Stimulated activated CD8-positive, alpha-beta memory T cell treated with anti-CD3 and anti-CD28 coated beads, Interleukin-7, amount 100 ng/mL, for 1 hour (primary cell): ENCODE measurements at places on chromosomes 13 and 19.

- DNase-seq = no peak
These were observed 774 bp downstream of the MAN2B1 start for GRCh38 chr19:12665671-12666264.

DNA sequence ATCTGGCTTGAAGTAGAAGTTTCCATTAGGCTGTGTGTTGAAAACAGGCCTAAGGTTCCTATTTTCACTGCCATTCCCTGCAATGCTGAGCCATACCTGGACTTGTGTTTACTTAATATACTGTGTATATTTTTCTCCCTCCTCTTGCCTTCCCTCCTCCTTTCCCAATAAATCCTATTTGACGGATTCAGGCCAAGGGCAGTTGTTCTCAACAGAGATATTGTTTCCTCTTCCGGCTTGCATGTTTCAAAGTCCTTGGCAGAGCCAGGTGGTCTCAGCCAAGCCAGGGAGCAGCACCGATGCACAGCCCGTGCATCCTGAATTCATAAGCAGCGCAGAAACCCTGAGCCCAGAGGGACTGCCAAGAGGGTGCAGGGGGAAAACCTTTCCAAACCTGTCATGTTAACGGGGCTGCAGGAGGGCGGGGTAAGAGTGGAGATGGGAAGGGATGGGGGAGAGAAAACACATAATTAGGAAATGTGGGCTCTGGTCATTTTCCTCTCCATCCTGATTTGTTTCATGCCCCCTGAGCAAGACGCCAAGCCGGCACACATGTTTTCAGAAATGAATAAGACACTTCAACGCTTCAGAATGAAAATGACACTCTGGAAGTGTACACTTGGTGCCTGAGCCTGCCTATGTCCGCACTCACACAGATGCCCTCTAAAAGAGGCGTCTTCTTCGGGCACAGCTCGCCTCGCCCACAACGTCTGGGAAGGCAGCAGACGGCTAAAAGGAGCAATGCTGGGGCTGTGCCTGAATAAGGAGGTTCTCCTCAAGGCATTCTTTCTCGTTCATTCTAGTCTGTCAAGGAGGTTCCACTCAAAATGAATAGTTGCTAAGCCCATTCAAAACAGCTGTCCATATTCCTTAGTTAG, 149.3 kb upstream of the UBL3 start:
- DNase-seq = no peak

DNA sequence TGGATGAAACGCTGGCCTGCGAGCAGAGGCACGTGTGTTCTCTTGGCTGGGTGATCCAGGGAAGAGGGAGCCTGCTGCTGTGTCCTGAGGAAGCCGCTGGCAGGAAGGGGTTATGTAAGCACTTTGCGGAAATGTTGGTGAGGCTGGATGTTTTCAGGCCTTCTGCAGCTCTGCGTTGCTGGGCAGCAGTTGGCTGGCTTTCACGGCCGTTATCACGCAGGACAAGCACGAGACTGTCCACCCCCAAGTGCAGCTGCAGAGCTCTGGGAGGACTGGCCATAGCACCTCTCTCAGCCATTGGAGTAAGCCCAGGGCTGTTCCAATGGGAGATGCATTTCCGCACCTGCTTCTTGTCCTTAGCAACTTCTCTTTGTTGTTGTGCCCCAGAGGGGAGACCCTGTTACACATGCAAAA, 146.9 kb upstream of the SOX21 start:
- no peak for DNase-seq

DNA sequence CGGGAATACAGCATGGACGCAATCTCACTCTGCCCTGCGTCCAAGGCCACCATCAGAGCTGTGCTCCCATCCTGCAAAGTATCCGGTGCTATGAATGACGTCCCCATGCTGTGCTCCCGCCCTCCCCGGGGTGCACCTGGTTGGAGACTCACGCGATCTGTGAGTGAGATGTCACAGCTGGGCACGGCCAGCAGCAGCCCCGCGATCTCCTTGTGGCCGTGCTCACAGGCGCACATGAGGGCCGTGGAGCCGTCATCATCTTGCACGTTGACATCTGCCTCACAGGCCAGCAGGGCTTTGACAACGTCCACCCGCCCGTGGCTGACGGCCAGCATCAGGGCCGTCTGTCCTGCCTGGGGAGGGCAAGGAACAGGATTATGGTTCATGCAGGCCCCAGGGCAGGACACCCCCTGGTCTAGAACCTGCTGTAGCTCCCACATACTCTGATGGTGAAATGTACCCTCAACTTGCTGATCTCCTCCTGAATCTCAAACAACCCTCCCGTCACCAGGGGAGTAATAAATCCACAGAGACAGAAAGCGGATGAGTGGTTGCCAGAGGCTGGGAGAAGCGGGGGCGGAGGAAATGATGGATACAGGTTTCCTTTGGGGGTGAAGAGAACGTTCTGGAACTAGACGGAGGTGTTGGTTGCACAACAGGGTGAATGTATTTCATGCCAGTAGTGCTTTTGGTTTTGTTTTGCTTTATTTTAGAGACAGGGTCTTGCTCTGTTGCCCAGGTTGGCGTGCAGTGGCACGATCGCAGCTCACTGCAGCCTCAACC, 14.5 kb upstream of the SPC24 start:
- no peak for DNase-seq

DNA sequence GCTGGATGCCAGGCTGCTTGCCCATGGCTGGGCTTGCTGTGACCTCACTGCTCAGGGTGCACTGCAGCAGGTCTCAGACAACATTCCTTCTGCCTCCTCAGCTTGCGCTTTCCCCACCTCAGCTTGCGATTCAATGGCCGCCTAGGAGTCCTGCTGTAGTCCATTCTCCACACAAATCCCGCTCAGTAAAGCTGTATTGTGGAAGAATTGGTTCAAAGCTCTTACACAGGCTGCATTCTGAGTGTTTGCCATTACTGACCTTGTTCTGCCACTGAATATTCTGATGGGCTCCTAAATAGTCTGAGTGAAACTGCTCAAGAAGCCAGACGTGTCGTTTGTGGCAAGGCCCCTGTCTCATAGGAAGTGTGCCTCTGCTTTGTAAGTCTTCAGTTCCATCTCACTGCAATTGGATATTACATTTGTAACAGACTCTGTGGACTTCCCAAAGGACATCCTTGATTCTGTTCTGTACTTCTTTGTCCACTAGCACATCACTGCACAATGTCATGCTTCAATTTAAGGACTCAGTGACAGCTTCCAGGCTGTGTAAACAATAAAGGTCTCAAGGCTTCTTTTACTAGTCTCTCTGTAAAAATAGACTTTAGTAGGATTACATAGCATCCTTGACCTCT, 49.8 kb downstream of the KATNAL1 start:
- no peak for DNase-seq

DNA sequence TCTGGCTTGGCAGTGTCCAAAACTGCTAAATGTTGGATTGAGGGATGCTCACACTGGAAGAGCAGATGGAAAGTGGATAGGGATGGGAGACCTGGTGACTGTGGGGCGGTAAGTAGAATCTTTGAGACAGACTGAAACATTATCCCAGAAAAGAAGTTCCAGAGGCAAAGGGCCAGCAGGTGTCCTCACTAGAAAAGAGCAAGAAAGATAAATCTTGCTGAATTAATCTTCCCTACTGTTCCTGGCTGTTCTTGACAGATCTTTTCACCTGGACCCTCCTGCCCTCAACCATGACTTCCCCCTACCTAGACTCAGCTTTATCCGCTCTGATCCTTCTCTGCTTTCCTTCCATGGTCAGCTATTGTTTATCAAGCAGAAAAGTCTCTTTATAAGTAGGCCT, 35.0 kb upstream of the FRY start:
- no peak for DNase-seq

GRCh38 chr19:23409392-23410048, 14.2 kb upstream of the ZNF91 start:
- DNase-seq = no peak

- DNase-seq = no peak
These were observed 750 bp downstream of the RAB20 start for GRCh38 chr13:110560601-110561343.

DNA sequence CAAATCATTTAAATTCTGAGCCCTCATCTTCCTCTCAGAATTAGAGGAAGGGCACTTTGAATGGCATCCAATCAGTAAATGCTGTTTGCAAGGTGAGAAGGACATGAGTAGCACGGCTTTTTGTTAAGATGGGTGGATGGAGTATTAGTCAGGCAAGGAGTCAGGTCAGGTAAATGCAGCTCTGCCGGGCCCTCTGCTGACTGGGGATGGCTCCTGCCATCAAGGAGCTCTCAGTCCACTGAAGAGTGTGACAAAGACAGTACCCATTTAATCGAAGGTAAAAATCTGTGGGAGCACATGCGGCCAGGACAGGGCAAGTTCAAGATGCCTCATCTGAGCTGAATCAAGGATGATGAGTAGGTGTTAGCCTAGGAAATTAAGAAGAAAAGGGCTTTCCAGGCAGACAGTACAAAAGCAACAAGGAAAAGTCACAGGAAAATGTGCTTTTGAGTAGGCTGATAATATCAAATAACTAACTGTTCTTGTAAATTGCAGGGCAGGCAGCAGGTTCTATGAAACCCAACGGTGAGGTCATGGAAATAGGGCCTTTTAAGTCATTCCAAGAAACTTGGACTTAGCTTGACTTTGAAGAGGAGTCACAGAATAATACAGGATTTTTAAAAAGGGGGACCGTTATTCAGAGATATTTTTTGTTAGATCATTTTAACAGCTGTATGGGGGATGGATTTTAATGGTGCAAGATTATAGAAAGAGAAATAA, 670.5 kb upstream of the ARGLU1 start:
- DNase-seq = no peak

- no peak for DNase-seq
These were observed 10.2 kb upstream of the CARM1 start for GRCh38 chr19:10861103-10861651.

DNA sequence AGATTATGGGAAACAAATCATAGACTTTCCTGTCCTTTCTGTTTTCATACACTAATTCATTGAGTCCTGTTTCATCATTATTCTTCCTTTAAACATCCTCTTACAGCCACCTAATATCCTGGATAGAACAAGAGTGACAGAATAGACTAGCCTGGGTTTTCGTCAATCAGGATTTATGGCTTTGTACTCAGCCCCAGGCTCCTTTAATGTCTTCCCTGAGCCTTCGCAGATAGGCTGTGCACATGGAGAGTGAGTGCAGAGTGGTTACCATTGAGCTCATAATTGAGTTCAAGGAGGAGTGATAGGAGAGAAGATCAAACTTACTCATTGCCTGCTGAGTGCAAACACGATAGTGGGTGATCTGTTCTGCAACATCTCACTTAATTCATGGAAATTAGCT, 304.9 kb downstream of the TDRD3 start:
- DNase-seq = no peak

DNA sequence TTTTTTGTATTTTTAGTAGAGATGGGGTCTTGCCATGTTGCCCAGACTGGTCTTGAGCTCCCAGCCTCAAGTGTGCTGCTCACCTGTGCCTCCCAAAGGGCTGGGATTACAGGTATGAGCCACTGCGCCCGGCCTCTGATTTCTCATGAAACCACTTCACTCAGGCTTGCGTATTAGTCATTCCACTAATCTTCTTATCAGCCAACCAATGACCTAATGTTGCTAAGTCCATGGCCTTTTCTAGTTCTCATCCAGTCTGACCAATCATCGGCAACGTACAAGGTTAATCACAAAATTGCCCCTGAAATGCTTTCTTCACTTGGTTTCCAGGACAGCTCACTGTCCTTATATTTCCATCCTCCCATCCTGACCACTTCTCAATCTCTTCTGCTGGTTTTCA, 605.3 kb upstream of the SLC10A2 start:
- DNase-seq = no peak

- DNase-seq = peak; percentile 13
These were observed 5.6 kb upstream of the SYDE1 start for GRCh38 chr19:15101479-15102082.

DNA sequence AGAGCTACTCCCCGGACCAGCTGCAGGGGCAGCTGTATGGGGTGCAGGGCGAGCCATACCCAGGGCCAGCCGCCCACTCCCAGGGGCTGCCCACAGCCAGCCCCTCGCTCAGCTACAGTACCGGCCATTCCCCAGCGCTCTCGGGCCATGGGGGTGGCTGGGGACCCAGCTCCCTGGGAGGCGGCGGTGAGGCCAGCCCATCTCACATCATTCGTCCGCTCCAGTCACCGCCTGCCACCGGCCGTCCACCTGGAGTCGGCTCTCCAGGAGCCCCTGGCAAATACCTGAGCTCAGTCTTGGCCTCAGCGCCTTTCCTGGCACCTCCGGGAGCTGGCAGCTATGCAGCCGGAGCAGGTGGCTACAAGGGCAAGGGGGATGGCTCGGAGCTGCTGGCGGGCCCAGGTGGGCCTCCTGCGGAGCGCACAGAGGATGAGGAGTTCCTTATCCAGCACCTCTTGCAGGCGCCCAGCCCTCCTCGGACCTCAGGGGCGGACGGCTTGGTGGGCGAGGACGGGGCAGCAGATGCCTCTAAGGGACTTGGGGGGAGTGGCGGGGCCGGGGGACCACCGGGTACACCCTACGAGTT, 4.9 kb downstream of the PRR12 start:
- no peak for DNase-seq

DNA sequence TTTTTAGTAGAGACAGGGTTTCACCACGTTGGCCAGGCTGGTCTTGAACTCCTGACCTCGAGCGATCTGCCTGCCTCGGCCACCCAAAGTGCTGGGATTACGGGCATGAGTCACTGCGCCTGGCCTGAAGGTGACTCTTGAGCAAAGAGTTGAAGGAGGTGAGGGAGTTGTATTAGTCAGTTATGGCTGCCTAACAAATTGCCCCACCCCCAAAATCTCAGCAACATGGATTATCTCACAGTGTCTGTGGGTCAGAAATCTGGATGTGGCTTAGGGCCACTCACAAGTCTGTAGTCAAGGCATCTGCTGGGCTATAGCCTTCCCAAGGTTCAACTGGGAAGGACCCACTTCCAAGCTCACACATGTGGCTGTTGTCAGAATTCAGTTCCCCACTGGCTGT, 52.8 kb upstream of the ADGRE5 start:
- no peak for DNase-seq

DNA sequence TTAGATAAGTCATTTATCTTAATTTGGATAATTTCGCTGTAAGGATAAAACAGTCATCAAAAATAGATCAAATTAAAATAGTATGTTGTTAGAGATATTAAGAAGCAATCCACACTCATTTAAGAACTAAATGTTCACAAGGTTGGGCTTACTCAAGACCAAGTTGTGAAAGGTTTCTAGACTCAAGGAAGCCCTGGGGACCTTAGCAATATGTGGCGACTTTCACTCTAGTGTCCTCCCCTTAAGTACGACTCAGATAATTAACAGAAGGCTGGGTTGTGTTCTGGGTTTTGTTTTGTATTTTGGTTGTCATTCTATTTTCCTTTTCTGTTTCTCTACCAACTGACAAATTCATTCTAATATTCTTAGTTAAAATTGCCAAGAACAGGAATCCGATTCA, 1008.0 kb downstream of the PCDH9 start:
- DNase-seq = no peak
